ENCODE measurements at places on chromosomes 2 and 18.

GRCh38 chr18:11996907-11997306, 15.6 kb downstream of the IMPA2 start:
- no peak for DNase-seq

DNA sequence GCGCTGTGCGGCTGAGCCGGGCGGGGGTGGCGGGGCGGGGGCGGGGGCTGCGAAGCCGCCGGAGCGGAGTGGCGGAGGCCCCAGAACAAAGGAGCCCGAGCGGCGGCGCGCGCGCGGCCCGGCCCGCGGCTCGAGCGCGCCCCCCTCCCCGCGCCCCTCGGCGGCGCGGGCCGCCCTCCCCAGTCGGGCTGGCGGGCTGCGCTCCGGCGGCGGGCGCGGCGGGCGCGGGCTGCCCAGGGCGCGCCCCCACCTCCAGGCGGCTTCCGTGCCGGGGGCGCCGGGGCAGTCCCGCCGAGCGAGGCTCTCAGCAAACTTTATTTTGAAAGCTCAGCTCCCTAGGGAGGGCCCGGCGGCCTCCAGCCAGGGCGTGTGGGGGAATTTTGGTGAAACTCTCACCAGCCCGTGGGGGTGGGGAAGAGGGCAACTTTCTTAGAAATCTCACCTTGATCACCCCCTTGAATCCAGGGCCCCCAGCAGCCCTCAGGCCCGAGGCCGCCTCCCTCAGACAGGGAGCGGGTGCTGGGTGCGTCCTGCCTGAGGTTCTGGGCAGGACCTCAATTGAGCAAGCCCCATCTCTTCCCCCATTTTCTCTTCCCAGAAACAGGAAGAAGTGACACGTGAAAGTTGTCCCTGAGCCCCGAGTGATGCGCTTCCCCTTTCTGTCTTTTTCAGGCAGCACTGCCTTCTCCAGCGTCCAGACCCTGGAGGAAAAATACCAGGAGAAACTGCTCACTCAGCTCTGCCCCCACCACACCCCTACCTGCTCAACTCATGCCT, 786 bp downstream of the TET3 start:
- no peak for DNase-seq

- DNase-seq: no peak
Measured at GRCh38 chr2:142598846-142599245, 278.6 kb upstream of the KYNU start.

DNA sequence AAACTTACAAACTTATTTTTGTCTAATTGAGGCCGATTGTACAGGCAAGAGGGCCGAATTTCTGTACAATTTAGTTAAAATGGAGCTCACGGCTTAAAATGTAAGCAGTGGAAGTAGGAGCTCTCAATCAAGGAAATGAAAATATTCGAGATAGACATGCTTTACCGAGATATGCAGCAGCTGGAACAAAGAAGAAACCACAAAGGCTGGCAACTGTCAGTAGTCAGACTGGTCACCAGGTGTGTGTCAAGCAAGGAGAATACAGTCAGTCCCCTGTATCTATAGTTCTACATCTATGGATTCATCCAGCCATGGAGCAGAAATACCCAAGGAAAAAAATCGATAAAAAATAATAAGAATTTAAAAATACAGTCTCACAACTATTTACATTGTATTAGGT, 122.6 kb downstream of the WDSUB1 start:
- no peak for DNase-seq

DNA sequence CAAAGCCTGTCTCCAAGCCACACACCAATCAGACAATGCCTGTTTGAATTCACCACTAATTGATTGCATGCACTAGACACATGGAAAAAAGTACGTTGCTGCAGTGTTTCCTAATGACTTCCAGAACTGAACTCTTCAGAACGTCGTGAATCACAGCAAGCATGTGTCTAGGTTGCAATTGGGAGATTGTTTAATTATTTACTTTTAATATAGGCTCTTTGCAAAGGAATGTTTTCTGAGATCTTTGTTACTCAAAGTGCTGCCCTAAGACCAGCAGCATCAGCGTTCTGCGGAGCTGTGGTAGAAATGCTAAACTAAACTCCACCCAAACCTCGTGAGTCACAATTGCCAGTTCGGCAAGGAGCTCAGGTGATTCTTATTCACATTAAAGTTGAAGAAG, 52.7 kb upstream of the CCDC68 start:
- DNase-seq: no peak

GRCh38 chr2:101773137-101773536, 75.6 kb downstream of the MAP4K4 start:
- no peak for DNase-seq

All from cortex of kidney (tissue), 1 donor.